ENCODE measurements at places on chromosomes 2 and 18.
A peak's percentile ranks its signal among the peaks of the same experiment; 100 is the strongest.

GRCh38 chr2:19819097-19820065, 82.4 kb downstream of the TTC32 start:
- no peak for DNase-seq

- DNase-seq, result no peak
Observed at GRCh38 chr2:100627330-100628300, 64.8 kb downstream of the PDCL3 start.

DNA sequence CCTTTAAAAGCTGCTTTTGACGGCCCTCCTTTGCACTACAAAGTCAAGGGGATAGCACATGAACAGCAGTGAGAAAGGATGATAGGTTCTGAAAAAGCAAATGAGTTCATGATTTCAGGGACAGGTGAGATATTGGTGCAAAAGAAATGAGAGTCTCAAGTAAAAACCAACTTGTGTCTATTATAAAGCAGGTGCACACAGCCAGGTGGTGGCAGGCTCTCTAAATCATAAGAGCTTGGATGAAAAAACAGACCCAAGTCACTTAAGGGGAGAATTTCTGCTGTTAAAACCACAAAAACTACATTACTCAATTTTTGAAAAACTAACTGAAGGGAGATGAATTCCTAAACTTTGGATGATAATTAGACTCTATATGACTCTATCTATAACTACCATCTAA, 201.5 kb downstream of the SP3 start:
- no peak for DNase-seq

- no peak for DNase-seq
Observed at GRCh38 chr2:225841314-225841713, 441.8 kb downstream of the NYAP2 start.

- no peak for DNase-seq
Observed at GRCh38 chr2:143476336-143477087, 347.3 kb downstream of the ARHGAP15 start.

- no peak for DNase-seq
Observed at GRCh38 chr18:77133051-77133834, 660 bp upstream of the MBP start.

DNA sequence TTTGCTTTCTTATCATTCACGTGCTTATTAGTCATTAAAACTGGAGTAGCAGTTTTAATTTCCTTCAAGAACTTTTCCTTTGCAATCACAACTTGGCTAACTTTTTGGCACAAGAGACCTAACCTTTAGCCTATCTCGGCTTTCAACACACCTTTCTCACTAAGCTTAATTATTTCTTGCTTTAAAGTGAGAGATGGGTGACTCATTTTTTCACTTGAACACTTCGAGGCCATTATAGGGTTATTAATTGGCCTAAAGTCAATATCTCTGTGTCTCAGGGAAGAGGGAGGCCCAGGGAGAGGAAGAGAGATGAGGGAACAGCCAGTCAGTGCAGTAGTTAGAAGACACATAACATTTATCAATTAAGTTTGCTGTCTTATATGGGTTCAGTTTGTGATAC, 289.8 kb downstream of the RBM43 start:
- no peak for DNase-seq

GRCh38 chr2:207334301-207334623, 168.5 kb upstream of the KLF7 start:
- DNase-seq, result no peak

DNA sequence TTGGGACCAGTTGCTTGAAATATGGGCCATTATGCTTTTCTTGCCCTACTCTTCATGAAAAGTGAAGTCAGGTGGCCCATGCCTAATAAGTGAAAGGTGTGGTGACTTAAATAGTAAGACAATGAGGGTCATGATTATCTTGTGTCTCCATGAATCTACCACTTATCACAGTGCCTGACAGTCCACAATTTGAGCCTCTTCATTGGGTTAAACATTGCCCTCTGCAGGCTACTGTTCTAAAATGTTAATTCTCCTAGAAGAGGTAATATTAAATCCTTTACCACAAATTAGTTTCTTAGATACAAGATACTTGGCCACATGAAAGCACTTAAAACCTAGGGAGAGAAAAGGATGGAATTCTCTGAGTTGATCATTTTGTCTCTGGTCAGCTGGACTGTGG, 4.0 kb downstream of the EGR4 start:
- DNase-seq, result no peak

DNA sequence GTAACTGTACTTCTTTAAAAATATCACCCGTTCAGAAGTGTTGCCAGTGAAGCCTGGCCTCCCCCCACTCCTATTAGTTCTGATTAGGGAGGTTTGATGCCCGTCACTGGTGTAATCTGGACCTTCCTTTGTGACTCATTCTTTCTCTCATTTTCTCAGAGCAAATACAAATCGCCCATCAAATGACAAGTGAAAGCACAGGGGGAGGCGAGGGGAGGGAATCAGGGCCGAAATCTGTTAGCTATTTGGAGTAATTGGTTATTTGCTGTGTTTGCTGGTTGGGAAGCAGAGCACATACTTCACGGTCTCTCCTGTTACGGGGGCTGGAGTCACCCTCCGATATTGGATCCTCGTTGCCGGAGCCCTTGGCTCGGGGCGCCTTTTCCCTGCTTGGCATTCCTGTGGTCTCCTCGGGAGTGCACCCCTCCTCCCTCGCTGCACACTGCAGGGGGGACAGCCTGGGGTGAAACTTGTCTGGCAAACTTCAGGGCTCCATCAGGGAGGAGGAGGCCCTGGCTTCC, 178.1 kb downstream of the DYSF start:
- no peak for DNase-seq

GRCh38 chr2:147232225-147232669, 612.6 kb upstream of the ACVR2A start:
- no peak for DNase-seq

DNA sequence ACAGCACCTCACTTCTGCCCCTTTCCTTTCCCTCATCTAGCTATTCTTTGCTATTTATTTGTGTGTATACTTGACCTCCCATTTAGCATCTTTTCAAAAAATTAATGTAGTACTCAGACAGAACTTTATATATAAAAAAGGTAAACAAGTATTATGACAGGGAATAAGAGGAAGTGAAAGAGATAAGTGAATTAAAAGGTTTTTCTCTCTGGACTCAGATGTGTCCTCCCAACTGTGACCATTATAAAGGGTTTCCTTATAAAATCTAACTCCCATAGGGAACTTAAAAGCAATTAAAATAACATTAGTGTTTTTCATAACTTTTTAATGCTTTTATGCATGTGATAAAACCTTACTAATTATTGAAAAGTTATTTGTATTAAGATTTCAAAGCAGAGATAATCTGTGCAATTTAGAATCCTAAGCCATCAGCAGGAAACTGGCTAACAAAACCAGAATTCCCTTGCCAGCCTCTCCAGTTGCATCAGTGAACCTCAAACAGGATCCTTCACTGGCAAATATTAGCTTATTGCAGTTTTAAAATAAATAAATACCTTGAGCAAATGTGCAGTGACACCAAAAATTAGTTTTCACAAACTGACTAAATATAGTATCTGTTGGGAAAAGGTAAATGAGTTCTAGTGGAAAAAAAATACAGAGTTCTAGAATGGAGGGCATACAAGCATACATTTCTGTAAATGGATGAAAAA, 930.7 kb downstream of the BCL11A start:
- no peak for DNase-seq

- DNase-seq, result peak; percentile 57
Observed at GRCh38 chr2:55133467-55134315, 83.4 kb upstream of the RTN4 start.

GRCh38 chr2:239227661-239228371, 173.0 kb downstream of the HDAC4 start:
- no peak for DNase-seq

DNA sequence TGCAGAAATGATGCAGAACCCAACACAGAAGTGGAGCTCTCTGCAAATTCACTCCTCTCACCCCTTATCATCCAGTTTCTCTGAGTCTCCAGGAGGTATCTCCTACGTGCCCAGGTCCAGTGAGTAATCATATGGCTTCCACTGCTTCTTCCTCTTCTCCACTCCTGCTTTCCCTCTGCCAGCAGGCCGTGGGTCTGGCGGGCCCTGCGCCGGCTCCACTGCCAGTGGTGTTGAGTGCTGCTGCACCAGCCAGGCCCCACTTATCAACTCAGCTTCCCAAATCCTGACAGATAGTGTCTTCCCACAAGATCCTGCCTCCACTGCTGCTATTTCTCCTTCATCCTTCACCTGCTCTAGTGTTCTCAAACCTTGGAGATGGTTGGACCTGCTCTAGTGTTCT, 227.6 kb upstream of the PARD3B start:
- no peak for DNase-seq

- no peak for DNase-seq
Observed at GRCh38 chr2:130820279-130820861, 16.3 kb upstream of the ARHGEF4 start.

DNA sequence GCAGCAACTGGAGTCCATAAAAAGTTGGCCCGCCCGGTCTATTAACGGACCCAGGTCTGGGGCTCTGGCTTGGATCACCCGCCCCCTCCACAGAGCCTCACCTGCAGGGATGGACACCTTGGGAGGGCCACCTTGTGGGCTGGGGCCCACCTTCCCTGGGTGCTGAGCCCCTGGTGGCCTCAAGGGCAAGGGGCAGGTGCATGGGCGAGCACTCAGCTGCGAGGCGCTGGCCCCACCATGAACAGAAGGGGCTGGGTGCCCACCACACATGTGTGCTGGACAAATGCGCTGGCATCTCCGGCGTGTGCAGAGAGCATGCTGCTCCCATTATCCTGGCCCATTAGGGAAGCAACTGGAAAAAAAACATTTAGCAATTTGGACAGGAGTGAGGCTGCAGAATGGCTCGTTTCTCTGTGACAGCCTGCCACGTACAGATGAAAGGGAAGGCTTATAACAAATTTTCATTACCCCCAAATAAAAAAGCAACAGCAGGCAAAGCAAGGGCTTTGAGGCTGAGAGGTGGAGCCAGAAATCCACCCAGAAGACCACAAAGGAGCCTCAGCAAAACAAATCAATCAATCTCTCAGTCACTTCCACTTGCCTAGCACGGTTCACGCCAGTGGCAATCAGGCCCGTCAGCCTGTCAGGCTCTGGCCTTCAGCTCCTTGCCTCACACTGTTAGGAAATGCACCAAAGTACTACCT, 253.1 kb upstream of the ZNF521 start:
- DNase-seq, result no peak

GRCh38 chr2:55961318-55961911, 37.8 kb upstream of the EFEMP1 start:
- no peak for DNase-seq

DNA sequence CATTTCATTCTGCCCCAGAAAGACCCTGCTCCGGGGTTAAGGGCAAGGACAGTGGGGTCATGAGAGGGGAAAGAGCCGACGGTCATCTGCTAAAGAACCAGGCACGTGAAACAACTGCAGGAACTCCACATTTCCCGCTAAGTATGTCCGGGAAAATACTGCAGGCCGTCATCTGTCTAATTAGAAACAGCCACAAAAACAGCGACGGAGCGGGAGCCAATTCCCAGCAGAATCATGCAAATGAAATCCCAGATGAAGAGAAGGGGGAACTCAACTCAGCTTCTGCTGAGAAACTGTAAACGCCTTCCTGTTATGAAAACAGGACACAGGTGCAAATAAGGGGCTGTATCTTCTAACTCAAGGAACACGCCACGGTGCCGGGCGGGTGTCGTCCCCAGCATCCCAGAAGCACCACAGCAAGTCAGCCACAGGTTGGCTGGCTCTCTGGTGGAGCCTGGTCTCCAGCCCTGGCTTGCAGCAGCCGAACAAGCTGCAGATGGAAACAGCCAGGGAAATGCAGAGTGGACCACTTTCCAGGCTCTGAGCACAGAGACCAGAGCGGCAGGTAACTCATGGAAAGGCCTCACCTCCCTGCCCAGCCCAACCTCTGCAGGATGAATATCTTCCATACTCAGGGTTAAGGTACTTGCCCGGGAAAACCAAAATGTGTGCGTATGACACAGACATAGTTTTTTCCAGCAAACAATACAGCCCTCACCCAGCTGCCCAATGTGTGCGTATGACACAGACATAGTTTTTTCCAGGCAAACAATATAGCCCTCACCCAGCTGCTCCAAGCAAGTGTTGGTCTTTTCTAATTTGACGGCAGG, 28.9 kb downstream of the PXDN start:
- no peak for DNase-seq

GRCh38 chr2:152826581-152827279, 108.3 kb downstream of the ARL6IP6 start:
- no peak for DNase-seq

GRCh38 chr18:10863026-10863425, 286.3 kb downstream of the PIEZO2 start:
- no peak for DNase-seq

DNA sequence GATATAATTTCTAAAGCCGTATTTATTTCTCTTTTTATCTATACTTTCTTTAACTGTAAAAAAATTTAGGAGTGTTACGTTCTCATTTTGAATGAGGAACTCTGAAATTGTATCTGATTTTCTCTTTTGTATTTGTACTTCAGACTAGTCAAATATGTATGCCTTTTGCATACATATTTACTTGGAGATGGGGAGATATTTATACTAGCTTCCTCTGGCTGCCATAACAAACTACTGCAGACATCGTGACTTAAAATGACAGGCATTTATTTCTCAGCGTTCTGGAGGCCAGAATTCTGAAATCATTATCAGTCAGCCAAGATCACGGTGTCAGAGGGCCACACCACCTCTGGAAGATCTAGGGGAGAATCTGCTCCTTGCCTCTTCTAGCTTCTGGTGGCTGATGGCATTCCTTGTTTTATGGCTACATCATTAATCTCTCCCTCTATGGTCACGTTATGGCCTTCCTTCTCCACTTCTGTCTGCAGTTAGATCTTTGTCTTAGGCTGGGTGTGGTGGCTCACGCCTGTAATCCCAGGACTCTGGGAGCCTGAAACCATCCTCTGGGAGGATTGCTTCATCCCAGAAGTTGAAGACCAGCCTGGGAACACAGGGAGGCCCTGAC, 8.2 kb downstream of the LCLAT1 start:
- DNase-seq, result no peak

GRCh38 chr2:218782528-218782844, 539 bp downstream of the CYP27A1 start:
- no peak for DNase-seq

DNA sequence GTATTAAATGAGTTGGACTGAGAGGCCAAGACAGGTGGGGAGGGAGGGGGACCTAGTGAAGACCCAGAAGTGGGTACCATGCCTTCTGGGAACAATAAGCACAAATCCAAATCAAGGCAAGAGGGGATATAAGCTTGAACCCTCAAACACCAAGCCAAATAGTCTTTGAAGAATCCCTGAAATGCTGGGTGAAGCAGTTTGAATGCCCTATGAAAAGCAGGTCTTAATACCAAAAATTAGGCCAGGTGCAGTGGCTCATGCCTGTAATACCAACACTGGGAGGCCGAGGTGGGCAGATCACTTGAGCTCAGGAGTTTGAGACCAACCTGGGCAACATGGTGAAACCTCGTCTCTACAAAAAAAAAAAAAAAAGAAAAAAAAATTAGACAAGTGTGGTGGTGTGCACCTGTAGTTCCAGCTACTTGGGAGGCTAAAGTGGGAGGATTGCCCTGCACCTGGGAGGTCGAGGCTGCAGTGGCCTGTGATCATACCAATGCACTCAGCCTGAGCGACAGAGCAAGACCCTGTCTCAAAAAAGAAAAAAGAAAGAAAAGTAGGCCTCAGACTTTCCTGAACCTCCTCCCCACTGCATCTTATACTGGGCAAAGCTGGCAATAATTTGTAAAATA, 3.5 kb downstream of the PCBP1 start:
- DNase-seq, result no peak
